Ovary (tissue), 10 donors: ENCODE measurements at places on chromosomes 5 and 9. TPM values are rescaled to one million over a fixed set of nuclear protein-coding genes. Genes with fewer than 3 reads are reported as not detected.

Gene GZMA
- 12.9 TPM for polyA plus RNA-seq

Gene UBE2B
- polyA plus RNA-seq = 92.4 TPM

DNA sequence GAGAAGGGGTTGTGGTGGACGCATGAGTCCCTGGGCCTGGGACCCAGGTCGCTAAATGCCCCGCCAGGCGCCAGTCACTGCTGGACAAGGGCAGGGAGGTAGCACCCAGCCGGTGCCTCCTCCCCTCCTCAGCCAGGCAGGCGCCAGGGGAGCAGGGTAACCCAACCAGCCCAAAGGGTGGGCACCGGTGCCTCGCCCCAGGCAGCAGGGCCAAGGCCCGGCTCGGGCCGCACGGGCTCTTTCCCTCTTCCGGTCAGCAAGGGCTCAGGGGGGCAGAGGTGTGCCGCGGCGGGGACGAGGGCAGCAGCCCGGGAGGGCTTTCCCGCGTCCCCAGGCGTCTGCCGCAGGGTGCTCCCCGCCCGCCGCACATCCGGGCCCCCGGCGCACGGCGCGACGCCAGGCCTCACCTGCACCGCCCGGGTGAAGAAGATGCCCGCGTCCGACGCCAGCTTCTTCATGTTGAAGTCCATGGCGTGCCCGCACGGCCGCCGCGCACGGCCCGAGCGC lies 393 bp downstream of the SH3GLB2 start:
- DNase-seq = no peak

DNA sequence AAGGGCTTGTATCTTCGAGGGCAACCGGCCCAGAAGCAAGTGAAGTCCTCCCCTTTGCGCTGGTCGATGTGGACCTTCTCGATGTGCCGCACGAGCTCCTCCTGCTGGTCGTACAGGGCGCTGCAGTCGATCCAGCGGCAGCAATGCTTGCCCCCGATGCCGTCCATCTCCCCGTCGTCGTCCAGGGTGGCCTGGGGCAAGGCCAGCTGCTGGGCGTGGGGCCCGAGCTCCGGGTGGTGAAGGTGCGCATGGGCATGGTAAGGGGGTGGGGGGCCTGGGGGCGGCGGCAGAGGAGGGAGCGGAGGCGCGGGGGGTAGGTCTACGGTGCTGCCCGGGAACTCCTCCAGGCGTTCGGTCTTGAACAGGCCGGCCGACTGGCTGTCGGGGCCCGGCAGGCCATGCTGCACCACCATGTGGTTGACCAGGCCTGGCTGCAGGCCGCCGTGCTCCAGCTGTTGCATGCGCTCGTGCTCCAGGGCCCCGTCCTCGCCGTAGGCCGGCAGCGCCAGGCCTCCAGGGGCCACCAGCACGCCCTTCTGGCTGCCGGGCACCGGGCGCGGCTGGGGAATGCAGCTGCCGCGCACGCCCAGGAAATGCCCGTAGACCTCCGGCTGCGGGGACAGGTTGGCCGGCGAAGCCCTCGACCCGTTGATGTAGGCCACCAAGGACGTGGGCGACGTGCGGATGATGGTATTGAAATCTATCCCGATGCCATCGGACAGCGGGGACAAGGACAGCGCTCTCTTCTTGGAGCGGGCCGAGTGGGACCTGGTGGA lies 181.8 kb downstream of the GLIS3 start:
- DNase-seq = no peak

- DNase-seq = no peak
Measured at GRCh38 chr9:17229945-17230560, 95.2 kb downstream of the CNTLN start.

DNA sequence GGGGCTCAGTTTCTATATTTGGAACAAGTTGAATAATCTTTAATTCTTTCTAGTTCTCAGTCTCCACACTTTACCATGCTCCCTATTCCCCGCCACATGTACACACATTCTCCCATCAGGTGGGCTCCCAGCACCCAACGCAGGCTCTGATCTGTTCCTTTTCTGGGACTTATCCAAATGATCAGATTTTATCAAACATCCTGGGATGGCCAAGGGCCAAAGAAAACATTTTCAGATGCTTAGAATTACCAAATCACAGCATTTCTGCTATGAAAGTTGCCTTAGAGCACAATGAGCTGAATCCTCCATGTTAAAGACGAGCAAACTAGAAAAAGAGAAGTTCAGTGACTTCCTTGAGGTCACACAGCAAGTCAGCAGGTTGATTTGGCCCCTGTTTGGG lies 153.4 kb downstream of the SEC61B start:
- no peak for DNase-seq

Gene UNC13B
- polyA plus RNA-seq = 5.7 TPM

DNA sequence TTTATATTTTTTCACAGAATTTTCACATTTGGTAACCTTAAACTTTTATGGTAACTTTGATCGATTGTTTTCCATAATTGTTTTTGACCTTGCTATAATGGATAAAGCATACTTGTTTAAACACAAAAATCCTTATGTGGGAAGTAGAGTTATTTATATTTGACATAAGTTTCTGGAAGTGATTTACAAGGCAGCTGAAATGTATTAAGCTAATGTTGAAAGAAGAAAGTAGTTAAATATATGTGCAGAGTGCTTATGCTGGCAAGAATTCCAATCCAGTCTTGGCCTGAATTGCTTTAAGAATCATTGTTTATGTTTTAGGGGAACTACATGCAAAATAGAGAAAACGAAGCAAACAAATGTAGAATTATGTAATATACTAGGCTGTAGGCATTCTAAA lies 763.6 kb downstream of the TAF11L14 start:
- no peak for DNase-seq

DNA sequence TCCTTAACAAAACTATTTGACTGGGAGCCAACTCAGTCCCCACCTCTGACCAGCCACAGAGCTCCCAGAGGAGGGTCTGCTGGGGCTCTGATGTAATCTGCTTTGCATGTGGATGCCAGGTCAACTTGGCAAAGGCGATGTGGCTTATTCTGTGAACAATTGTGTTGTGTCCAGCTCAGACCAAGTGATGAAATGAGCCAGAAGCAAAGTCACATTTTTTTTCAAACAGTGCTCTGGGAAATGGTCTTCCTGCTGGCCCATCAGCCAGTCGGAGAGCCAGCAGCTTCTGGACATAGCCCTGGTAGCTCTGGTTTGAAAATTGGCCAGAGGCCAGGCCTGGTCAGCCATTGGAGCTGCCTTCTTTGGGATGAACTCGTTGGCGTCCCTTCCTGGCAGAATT lies 86.5 kb downstream of the ANGPTL2 start:
- peak; percentile 68 for DNase-seq

DNA sequence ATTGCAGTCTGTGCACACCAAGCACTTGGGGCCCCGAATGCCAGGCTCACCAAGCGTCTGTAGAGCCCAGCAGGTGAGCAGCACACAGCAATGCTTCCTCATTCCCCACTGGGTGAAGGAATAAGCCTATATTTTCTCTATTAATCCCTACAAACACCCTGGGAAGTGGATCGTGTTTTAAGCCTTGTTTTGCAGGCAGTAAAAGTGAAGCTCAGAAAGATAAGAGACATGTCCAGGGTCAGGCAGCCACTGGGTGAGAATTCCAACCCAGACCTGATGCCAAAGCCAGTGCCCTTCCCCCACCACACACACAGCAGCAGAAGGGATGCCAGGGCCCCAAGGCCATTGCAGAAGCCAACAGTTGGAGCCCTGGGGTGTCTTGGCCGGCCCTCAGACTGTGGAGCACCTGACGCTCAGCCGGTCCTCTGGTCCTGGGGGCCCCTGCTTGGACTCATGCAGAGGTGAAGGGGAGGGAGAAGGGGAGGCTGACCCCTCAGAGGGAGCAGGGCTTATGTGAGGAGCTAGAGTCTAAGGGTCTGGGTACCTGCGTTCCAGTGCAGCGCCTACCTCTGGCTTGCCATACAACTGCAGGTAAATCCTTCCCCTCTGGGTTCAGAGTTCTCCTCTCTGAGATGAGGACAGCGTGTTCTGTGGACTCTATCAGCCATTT lies 26.3 kb upstream of the SYNPO start:
- DNase-seq = no peak

Gene SV2C
- polyA plus RNA-seq = 0.13 TPM

Gene SOX30
- polyA plus RNA-seq = 0.15 TPM

- no peak for DNase-seq
Measured at GRCh38 chr9:7974335-7974960, 174.9 kb upstream of the DMAC1 start.

Gene FBP1
- polyA plus RNA-seq = 1.2 TPM

DNA sequence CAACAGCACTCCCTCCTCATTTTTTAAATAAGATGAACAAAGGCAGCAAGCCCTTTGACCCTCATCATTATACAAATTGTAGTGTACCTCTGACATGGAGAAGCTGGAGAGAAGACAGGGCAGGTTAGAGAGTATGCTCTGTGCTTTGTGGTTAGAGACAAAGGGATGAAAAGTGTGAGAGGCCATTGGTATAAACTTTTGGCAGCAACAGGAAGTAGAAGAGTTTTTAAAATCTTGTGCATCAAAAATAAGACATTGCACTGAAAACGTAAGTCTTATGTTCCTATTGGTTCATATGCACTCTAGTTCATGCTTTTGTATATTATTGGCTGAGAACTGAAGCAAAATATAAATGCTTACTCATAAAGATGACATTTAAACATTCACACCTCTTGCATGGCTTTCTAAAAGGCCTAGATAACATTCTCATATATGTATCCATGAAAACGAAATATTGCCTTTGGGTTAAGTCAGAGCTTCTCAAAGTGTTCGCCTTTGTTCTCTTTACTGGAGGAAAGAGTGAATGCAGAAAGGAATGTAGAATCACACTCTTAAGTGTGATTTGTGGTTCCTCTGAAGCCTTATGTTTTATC lies 158.0 kb downstream of the PALM2AKAP2 start:
- DNase-seq = no peak

GRCh38 chr9:99231711-99232110 lies 9.6 kb downstream of the SEC61B start:
- DNase-seq = no peak

Gene SHOC1
- polyA plus RNA-seq = 0.02 TPM

DNA sequence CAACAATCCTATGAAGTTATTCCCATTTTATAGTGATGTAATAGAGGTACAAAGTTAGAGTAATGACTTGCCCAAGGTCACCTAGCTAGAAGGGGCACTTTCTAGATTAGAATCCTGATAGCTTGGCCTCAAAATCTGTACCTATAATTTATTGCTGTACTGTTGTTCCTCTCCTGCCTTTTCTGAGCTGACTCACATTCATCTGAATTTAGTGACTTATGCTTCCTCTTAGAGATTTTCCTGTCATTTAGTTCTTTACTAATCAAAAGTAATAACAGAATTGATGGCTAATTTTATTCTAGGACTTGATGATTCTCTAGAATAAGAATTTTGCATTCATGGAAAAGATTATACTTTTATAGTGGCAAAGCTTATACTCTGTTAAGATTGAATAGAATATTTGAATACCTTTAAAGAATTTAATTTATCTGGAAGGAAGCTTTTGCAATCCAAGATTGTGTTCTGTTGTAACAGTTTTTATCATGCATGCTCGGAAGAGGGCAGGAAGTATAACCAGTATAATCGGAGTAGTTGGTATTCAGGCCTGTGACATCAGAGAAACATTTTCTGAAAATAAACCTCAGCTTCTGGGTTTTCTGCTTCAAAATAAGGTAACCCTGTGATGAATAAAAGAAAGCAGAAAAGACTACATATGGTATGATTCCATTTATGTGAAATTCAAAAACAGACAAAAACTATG lies 21.3 kb downstream of the CYSTM1 start:
- no peak for DNase-seq

- no peak for DNase-seq
Measured at GRCh38 chr5:43161244-43161643, 30.8 kb upstream of the NIM1K start.

- no peak for DNase-seq
Measured at GRCh38 chr5:144864118-144864517, 693.4 kb downstream of the KCTD16 start.

DNA sequence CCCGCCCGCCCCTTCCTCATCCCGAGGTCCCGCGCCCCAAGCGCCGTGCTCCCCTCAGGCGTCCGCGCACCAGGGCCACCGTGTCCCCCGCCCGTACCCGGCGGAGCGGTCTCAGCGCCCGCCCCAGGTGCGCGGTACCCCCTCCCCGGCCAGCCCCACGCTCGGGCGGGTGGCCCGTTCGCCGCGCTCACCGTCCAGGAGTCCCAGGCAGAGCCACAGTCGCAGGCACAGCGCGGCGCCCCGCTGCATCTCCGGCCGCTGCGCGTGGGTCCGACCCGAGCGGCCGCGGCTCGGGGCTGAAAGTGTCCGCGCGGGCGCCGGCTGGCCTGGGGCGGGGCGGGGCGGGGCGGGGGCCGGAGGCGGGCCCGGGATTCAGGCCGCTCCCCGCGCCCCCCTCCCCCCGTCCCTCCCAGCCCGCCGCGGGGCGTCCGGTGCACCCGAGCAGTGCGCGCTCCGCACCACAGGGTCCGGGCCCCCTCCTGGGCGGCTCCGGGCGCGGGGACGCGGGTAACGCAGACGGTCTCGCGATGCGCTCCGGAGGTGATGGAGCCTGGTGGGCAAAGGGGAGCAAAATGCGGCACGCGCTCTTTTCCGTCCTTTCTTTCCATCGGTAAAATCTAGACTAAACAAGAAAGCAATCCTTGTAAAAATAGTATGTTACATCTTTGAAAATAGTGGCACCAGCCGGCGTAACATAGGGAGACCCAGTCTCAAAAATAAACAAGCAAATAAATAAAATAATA lies at the start of gene FLT4:
TSS of gene FLT4 (minus strand) at position 304 of the 743 bp plus-strand sequence. CDS start at position 249, 55 bp downstream.
- no peak for DNase-seq

DNA sequence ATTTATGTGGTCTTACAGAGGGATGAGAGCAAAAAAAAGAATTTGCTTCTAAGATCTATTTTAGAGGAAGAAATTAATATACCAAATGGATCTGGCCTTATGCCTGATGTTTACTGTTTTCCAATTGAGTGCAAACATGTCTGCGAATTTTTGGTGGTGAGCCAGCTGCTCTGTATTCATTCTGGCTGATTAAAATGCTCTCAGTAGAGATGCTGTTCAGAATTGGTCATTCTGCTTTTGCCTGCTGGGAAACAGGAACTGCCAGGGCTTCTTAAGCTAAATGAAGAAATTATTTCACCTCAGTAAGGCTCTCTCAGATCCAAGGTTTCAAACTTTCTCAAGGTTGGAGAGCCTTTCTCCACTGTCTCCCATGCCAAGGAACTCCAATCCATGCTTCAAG lies 132.0 kb upstream of the SV2C start:
- DNase-seq = no peak
